ENCODE measurements at places on chromosomes 5 and 9.

DNA sequence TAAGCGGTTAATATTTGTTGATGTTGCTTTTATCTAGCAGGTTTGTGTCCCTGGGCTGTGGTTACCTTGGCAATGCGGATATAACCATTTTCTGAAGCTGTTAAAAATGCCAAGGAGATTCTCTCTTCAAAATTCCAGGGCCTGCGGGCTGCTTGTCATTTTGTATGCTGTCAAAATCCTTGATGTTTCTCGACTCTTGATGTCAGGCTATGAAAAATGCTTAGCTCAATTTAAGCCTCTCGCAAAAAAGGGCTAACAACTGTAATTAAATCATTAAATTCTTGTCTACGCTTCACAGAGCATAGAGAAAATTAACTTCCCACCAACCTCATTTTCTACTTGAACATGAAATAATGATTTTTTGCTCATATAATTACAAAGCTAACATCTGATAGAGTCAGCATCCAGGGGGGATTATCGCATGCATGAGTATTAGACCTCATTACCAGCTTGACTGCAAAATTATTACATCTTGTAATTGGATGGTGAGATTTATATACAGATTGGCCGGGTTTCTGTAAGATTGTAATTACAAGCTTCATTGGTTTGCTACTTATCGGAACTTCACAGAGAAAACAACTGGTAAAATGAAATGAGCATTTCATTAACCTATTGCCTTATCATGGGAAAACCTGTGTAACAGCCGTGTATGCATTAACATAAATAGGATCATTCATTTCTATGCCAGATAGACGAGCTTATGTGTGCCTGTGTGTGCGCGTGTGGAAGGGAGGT lies 83.1 kb upstream of the IRX1 start:
- no peak for DNase-seq

- DNase-seq, result no peak
Measured at GRCh38 chr5:100691548-100691947, 156.4 kb downstream of the FAM174A start.

DNA sequence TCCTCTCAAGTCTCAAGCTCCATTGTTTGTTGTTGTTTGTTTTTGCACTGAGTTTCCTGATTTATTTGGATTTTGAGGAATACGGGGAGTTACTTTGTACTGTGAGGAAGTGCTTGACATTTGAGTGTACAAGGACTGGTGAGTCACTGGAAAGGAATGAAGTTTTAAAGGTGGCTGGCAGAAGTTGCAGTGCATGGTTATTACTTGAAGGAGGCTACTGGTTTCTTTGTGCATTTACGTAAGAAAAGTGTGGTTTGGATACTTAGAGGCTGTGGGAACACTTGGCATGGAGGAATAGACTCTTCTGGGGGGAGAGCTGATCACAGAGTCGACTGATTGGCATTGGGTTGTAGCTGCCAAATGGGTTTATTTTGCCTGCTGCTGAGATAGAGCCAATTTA lies 919.0 kb downstream of the TAF11L14 start:
- no peak for DNase-seq

DNA sequence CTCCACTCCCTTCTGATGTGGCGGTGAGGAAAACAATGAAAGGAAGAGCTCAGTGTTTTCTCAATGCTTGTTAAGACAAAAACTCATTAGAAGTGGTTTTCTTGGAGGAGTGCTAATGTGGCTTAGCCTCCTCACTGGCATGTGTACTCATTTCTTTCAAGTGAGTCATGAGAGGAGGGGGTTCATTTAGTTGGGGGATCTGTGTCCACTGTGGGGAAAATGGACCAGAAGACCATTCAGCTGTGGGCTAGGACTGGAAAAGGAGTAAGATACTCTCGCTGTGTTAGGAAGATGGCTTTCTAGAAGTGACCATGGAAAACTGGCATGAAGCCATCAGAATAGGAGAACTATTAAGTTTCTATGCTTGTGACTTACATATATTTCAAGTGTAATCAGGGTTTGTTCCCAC lies 23.5 kb downstream of the KLF9 start:
- no peak for DNase-seq

GRCh38 chr5:173302546-173303155 lies 25.6 kb downstream of the STC2 start:
- no peak for DNase-seq

DNA sequence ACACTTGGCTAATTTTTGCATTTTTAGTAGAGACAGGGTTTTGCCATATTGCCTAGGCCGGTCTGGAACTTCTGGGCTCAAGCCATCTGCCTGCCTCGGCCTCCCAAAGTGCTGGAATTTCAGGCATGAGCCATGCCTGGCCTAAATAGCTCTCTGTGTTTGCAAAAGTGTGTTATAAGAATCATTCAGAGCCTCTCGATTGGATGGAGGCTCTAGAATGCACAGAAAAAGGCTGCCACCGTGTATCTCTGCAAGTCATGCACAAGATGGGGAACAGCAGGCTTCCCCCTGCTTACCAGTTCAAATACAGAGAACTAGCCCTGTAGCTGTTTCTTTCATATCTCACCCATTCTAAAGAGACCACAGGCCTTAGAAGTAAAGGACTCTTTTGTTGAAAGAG lies 28.3 kb downstream of the FXN start:
- no peak for DNase-seq

GRCh38 chr5:54214722-54215121 lies 95.7 kb downstream of the ARL15 start:
- no peak for DNase-seq

- no peak for DNase-seq
Measured at GRCh38 chr9:113302792-113303418, at the start of gene RNF183. RNF183 (minus strand) TSS chr9:113303376; CDS start chr9:113298184, 5,192 bp downstream.

GRCh38 chr9:98545021-98545420 lies 163.7 kb downstream of the GABBR2 start:
- peak; percentile 12 for DNase-seq

DNA sequence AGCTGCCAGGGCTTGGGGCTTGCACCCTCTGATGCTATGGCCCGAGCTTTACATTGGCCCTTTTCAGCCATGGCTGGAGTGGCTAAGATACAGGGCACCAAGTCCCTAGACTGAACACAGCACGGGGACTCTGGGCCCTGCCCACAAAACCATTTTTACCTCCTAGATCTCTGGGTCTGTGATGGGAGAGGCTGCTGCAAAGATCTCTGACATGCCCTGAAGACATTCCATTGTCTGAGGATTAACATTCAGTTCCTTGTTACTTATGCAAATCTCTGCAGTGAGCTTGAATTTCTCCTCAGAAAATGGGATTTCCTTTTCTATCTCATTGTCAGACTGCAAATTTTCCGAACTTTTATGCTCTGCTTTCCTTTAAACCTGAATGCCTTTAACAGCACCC lies 337.0 kb upstream of the SMC2 start:
- no peak for DNase-seq

DNA sequence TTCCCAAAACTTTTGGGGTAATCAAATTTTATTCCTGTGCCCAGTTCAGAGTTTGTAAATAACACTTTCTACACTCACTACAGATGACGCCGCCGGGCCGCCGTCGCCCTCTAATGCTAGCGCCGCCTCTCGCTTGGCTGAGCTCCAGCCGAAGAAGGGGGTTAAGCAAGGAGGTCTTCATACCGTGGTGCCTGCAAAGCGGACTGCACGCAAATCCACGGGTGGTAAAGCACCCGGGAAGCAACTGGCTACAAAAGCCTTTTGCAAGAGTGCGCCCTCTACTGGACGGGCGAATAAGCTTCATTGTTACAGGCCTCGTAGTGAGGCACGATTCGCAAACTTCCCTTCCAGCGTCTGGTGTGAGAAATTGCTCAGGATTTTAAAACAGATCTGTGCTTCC lies 280.4 kb downstream of the MEF2C start:
- no peak for DNase-seq

DNA sequence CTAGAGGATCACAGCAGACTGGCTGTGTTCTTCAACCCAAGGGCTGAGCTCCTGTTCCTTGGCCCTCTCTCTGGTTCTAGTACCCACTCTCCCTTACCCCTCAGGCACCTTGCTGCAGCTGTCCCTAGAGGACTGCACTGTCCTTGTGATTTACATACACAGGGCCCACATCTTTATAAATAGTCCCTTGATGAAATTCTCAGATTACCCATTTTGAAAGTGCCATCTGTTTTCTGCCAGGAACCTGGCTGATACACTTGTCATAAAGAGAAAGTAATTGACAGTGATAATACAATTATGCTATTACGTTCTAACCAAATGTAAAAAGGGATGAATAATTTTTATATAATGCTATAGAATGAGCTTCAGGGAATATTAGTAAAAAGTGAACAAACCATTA lies 16.5 kb upstream of the SPARC start:
- no peak for DNase-seq

GRCh38 chr9:88537761-88538091 lies 2.7 kb downstream of the NXNL2 start:
- DNase-seq, result no peak

DNA sequence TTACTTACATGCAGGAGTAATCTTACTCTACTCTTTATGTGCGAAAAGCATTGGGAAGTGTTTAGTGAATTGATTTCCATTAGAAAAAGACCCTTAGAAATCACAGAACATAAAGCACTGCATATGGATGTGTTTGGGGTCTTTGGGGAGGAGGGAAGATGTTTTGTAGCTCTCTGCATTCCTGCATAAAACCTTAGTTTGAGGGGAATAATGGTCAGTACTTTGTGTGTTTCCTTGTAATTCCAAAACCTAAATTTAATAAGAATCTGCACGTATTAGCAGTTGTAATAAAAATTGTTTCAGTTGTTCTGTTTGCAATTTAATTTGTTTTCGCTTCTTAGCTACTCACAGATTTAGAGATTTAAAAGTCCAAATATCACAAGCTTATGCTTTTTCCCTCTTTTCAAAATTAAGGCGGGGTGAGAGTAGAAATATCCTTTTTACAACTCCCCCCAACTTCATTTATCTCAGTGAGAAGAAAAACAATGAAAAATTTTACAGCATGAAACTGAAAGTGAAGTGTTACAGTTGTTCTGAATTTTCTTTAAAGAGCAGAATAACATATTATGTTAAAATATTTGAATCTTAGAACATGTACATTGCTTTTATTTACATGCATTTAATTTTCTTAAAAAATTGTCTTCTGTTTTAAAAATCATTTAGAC lies 143.8 kb downstream of the SMARCA2 start:
- no peak for DNase-seq

DNA sequence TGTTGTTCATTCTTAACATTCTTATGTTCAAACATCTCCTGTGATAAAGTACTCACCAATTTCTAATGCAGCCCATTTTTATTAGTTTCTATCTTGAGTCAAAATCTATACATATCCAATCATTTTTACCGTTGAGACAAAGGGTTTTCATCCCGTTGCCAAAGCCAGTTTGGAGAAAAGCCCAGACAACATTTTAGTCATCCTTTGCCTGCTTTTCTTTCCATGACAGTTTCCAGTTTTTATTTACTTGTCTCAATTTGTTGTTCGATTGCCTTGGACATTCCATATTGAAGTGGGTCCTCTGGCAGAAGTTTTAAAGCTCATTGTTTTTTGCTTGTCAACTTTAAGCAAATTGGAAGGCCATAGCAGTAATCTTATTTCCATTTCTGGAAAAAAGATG lies 123.9 kb downstream of the RAB3C start:
- no peak for DNase-seq

DNA sequence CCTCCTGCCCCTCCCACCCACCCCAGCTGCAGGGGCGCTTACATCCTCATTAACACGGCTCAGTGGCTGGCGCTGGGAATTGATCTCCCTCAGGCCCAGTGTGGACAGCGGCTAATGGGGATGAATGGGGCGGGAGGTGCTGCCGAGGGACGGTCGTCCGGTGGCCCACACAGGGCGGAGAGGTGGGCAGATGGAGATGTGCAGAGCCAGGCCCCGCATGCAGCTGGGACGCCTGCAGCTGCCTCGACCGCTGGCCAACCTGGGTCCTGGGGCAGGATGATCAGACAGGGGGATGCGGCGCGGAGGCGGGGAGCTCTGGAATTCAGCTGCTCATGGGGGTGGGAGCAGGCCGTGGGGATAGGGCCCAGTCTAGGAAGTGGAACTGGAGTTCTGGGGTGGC lies 17.6 kb downstream of the TSPAN17 start:
- DNase-seq, result no peak

DNA sequence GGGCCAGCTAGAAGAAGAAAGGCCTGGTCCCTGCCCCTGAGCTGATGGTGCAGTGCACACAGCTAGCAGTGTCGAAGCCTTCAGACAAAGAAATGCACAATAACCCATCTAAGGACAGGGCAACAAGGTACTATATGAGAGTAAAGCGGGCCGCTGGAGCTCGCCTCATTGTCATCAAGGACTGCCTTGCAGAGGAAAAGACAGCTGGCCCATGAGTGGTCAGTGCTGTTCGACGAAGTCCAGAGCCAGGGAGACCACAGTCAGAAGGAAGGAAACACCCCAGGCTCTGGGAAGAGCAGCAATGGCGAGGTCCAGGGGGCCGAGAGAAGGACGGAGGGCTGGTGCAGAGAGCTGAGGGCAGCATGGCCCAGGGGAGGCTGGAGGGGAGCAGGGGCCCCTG lies 17.3 kb downstream of the ATPSCKMT start:
- no peak for DNase-seq

DNA sequence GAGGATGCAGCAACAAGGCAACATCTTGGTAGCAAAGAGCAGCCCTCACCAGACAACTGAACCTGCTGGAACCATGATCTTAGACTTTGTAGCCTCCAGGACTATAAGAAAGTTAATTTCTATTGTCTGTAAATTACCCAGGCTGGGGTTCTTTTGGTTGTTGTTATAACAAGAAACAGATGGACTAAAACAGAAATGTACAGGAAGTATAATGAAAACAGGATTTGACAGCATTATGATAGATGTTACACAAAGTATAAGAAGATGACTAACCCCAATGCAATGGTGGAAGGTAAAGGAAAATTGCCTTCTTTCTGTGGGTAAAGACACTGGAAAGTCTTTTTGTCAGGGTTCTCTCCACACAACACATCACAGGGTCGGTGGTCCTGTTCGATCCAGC lies 204.2 kb downstream of the SGCD start:
- no peak for DNase-seq

DNA sequence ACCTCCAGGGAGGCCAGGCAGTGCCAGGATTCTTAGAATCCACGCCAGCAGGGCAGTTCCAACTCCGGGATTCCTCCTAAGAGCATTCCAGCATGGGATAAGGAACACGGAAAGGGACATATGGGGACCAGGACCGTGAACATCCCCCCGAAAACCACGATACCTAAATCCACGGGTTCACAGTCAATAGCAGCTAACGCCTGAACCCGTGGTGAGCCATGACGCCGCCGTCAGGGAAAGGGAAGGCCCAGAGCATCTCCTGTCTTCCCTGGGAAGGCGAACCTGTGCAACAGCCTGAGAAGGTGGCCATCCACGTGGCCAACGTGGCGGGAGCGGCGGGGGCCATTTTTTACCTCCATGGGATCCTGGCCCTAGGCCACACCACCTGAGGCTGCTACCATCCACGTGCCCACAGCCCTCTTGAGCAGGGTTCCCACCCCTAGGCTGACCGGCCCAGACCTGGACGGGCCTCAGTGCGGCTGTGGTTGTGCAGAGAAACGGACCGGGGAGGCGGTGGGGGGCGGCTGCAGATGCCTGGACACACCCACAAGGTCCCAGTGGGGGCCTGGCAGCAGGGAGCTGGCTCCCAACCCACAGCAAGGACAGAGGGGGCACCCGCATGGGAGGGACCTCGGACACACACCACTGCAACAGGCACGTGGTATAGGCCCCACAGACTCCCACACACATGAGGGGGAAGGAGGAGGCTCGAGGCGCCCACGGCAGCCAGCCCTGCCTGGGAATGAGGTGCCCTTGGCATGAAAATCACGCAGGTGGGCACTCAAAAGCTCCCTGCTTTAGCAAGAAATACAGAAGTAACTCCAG lies 42.8 kb downstream of the SLC12A7 start:
- no peak for DNase-seq

GRCh38 chr9:99177576-99178366 lies 44.0 kb downstream of the ALG2 start:
- no peak for DNase-seq

GRCh38 chr9:78248635-78249034 lies 12.8 kb downstream of the CEP78 start:
- no peak for DNase-seq

Data from DMS79 (cell line).